Nasal cavity respiratory epithelium epithelial cell of viscerocranial mucosa (primary cell): ENCODE measurements at places on chromosomes 7 and 10. TPM values are rescaled to one million over a fixed set of nuclear protein-coding genes. Genes with fewer than 3 reads are reported as not detected.

The WEE2 gene
- under 0.01 and 0.14 TPM in 2 replicates for total RNA-seq

The OR6V1 gene
- not detected in 2 replicates for total RNA-seq

The COL28A1 gene
- under 0.01 TPM in 1 of 2 replicates, not detected in the other for total RNA-seq

The TYW1 gene
- 26.0 and 36.1 TPM in 2 replicates for total RNA-seq

The OPN1SW gene
- total RNA-seq = not detected in 2 replicates

The TMEM229A gene
- total RNA-seq = not detected in 2 replicates

The RARRES2 gene
- total RNA-seq = not detected in 2 replicates

The AMPH gene
- not detected in 2 replicates for total RNA-seq

The SYT15 gene
- under 0.01 and 0.14 TPM in 2 replicates for total RNA-seq

The SLC26A3 gene
- 0.14 TPM in 1 of 2 replicates, not detected in the other for total RNA-seq

The MOGAT3 gene
- not detected in 2 replicates for total RNA-seq

The TUBAL3 gene
- 0.34 and 0.36 TPM in 2 replicates for total RNA-seq

The OR2A12 gene
- total RNA-seq = not detected in 2 replicates

The KDM7A gene
- 29.0 and 30.8 TPM in 2 replicates for total RNA-seq

The HTR5A gene
- total RNA-seq = not detected in 2 replicates

The DRGX gene
- total RNA-seq = not detected in 2 replicates

The BICC1 gene
- 0.68 and 3.8 TPM in 2 replicates for total RNA-seq

The AP1S1 gene
- 107 and 116 TPM in 2 replicates for total RNA-seq

The UCMA gene
- total RNA-seq = not detected in 2 replicates

The CCZ1 gene
- total RNA-seq = 62.2 and 79.5 TPM in 2 replicates

The WDFY4 gene
- under 0.01 TPM in 1 of 2 replicates, not detected in the other for total RNA-seq

The ASB4 gene
- under 0.01 TPM in 1 of 2 replicates, not detected in the other for total RNA-seq

The IL15RA gene
- total RNA-seq = 0.68 and 3.6 TPM in 2 replicates

The STEAP1B gene
- total RNA-seq = 1.6 and 5.5 TPM in 2 replicates

The SP8 gene
- 0.34 and 1.1 TPM in 2 replicates for total RNA-seq

The FEZF1 gene
- total RNA-seq = under 0.01 TPM in 1 of 2 replicates, not detected in the other

The CALHM3 gene
- not detected in 2 replicates for total RNA-seq

The ODAD2 gene
- total RNA-seq = under 0.01 and 0.28 TPM in 2 replicates

The PAX4 gene
- not detected in 2 replicates for total RNA-seq

The CTAGE8 gene
- total RNA-seq = 6.6 and 7.2 TPM in 2 replicates

The CCM2 gene
- total RNA-seq = 46.1 and 65.6 TPM in 2 replicates

The PKD1L1 gene
- total RNA-seq = under 0.01 and 0.14 TPM in 2 replicates

The HPSE2 gene
- total RNA-seq = not detected in 2 replicates

The FGL2 gene
- total RNA-seq = 0.34 TPM in 1 of 2 replicates, not detected in the other

The SSBP1 gene
- 116 and 149 TPM in 2 replicates for total RNA-seq

The FRMPD2 gene
- under 0.01 and 0.36 TPM in 2 replicates for total RNA-seq

The WNT2 gene
- not detected in 2 replicates for total RNA-seq

The LDB3 gene
- total RNA-seq = under 0.01 and 0.07 TPM in 2 replicates

The LHFPL3 gene
- not detected in 2 replicates for total RNA-seq

The HYAL4 gene
- under 0.01 and 0.14 TPM in 2 replicates for total RNA-seq

The PKD2L1 gene
- not detected in 2 replicates for total RNA-seq
